ENCODE measurements at places on chromosomes 3 and 15.

GRCh38 chr3:108283006-108283405, 13.3 kb upstream of the HHLA2 start:
- no peak for DNase-seq

GRCh38 chr3:43399034-43399433, 112.7 kb downstream of the SNRK start:
- no peak for DNase-seq

- DNase-seq: no peak
These were observed 25.2 kb downstream of the UBE2E1 start for GRCh38 chr3:23830869-23831484.

DNA sequence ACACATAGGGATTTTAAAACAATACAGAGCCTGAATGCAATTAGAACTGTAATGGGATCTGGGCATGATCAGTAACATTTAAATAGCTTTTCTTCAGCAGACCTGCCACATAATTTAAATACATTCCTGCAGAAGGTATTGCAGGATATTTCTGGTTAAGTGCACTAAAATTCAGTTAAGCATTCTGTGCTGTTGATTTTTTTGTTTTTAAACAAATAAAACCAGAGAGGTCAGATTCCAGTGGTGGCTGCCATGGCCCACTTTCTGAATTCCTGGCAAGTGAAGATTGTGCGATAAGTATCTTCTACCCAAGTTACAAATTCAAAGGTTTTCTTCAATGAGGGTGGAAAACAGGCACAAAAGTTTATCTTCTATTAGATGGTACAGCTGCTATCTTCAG, 98.7 kb downstream of the RAP2B start:
- no peak for DNase-seq

GRCh38 chr3:114221165-114221880, 16.1 kb downstream of the ZNF80 start:
- peak; percentile 12 for DNase-seq

- DNase-seq: peak; percentile 22
These were observed 31.4 kb downstream of the STARD5 start for GRCh38 chr15:81292523-81293001.

DNA sequence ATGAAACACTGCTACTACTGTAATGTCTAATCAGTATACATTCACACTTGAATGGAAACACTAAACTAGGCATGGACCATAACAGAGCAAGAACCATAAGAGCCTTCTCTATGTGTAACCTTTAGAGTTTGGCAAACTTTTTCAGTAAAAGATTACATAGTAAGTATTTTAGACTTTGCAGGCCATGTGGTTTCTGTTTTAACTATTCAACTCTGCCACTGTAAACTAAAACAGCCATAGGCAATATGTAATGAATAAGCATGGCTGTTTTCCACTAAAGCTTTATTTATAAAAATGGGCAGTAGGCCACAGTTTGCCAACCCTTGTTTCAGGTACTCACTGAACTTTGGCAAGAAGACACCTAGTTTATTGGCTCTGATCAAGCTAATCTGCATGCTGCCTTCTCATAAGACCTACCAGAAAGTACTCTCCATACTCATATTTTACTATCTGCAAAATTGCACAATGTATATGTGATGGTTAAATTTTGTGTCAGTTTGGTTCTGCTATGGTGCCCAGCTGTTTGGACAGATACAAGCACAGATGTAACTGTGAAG, 46.0 kb downstream of the UACA start:
- DNase-seq: no peak
